ENCODE measurements at places on chromosomes 11 and 22.

DNA sequence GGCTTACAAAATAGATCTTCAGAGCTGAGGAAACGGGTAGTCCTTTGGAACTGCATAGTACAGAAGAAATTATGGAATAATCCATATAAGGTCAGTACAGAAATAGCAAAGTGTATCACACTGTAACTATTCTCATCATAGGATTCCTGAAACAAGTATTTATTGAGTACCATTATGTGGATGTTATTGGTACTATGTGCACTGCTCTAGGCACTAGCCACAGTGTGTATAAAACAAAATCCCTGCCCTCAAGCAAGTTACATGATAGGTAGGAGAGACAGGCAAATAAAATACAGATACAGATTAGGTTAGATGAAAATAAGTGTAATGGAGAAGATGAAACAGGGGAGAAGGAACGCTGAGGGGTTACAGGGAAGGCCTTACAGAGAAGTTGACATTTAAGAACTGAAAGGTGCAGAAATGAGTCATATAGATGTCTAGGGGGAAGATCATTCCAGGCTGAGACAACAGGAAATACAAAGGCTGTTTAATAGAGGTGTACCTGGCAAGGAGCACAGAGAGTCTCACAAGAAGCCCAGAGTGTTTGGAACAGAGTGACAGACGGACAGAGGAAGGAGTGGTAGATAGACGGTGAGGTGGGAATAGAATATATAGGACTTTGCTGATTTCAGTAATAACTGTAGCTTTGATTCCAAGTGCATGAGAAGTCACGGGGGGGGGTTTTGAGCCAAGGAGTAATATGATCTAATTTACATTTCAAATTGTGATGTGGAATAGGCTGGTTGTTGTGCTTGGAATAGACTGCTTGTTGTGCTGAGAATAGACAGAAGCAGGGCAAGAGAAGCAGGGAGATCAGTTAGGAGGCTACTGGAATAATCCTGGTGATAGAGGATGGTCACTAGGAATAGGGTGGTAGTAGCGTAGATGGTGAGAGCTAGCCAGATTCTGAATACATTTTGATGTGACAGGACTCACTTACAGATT lies 13.7 kb downstream of the RNF141 start:
- no peak for DNase-seq

DNA sequence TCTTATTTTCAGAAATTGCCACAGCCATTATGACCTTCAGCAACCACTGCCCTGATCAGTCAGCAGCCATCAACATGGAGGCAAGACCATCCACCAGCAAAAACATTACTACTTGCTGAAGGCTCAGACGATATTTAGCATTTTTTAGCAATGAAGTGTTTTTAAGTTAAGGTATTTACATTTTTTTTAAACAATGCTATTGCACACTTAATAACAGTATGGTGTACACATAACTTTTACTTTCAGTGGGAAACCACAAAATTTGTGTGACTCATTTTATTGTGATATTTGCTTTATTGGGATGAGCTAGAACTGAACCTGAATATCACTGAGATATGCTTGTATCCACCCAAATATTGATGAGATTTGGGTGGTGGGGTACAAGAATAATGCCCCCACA lies 110.9 kb downstream of the TSPAN18 start:
- DNase-seq: no peak

DNA sequence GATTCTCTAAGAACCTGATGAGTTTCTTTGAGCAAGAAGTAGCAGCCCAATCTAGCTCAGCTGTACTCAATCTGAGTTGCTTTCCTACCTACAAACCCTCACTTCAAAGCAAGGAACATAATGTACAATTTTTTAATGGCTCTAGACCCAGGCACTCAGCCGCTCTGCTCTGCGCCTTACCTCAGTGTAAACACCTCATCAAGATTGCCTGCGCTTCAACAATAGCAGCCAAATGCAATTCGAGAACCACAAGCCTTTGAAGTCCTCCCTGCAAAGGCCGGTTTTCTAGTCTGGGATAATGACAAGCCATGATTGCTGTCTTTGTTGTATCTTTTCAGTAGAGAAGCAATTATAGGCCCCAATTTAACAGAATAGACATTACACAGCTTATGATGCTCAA lies 38.0 kb downstream of the JHY start:
- DNase-seq: no peak

- no peak for DNase-seq
Measured at GRCh38 chr11:72038491-72038890, 39.8 kb downstream of the IL18BP start.

DNA sequence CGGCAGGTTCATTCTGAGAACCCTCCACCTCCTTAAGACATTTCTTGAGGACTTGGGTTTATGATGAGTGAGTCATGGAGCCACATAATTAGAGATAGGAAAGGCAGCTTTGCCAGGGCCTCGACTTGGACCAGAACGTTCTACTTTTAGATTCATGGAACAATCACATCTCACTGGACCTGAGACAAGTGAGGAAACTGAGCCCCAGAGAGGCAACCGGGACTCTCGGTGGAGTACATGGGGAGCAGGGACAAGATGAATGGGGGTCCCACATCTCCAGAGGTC lies 59.5 kb downstream of the LINC01488 start:
- DNase-seq: no peak

DNA sequence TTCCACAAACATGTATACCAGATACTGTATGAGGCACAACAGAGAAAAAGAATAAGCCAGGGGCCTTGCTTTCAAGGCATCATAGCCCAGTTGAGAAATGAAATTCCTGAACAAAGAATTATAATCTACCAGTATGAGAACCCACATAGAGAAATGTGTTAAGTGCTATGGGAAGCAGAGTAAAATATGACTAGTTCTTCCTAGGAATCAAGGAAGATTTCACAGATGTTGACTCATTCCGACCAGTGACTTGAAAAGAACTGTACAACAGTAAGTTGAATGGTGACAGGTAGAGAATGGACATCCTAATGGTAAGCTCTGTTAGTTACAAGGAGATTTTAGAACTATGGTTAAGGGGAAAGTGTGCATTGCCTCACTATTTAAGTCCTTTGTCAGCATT lies 102.6 kb downstream of the TRIM44 start:
- no peak for DNase-seq

DNA sequence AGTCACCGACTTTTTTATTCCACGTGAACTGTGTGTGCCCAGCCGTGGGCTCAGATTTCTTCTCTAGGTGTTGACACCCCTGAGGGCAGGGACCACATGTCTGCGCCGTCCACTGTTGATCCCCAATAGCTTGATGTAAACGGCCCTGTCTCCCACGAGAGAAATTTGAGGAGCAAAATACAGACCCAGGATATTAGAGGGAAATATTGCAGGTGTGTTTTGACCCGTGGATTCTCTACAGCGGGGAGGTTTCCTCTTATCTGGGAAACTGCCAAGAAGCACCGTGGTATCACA lies 437.5 kb downstream of the TBC1D22A start:
- no peak for DNase-seq
